ENCODE measurements at places on chromosomes 2 and 18.

GRCh38 chr2:75200140-75201096, 1.1 kb upstream of the TACR1 start:
- no peak for DNase-seq

DNA sequence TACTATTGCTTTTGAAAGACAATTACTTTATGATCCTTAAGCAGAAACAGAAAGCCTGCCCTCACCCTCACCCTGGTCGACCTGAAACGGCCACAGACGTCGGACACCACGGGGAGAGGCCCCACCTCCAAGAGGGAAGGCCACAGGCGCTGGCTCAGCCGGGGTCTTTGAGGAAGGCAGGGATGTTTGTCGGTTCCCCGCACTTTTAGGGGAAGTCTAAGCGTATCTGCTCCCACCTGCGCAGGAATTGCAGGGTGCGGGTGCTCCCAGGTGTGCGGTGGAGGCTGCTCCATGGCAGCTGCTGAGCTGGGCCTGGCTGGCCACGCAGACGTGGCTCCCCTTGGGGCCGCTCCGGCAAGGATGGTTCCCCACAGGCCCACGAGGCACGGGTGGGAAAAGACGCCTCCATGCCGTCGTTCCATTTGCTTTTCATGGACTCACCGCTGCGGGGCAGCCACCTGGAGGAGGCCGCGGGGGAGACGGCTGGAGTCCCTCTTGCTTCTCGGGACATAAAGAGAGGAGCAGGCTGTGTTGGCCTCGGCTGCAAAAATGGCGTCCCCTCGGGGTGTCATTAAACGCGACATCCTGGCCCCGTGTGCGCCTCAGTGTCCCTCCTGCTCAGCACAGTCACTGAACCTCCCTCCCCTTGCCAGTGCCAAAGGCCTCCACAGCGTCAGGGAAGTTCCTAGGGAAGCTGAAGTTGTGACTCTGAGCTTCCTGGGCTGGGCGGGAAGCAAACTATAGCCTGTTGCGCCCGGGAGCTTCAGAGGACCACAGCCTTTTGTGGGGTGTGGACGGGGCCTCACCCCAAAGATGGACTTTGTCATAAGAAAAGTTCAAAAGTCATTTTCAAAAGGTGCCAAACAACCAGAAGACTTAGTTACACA, 63.4 kb downstream of the NFATC1 start:
- no peak for DNase-seq

DNA sequence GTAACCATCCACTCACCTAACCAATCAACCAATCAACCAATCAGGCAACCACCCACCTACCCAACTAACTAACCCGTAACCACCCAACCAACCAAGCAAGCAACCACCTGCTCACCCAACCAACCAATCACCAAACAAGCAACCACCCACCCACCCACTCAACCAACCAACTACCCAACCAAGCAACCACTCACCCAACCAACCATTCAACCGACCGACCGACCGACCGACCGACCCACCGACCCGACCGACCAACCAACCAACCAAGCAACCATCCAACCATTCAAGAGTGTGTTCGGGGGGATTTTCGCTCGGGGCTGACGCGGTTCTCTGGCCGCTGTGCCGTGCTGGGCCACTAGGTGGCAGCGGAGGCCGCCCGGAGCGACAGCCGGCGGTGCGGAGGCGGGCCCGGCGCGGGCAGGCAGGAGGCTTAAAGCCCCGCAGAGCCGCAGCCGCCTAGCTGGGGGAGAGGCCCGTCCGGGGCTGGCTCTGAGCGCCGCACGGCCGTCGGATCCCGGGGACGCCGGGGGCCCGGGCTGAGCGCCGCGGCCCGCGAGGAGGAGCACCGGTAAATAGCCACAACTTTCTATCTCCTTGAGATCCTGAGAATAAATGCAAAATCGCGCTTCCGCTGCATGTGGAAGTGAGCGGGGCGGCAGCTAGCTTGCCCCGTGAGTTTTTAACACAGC, at the start of gene MC5R:
MC5R (plus strand) TSS at position 443 of the 689 bp plus-strand sequence. CDS start 1,617 bp downstream, outside the sequence.
- DNase-seq = no peak

- DNase-seq = no peak
Observed at GRCh38 chr18:9814431-9814830, 71.3 kb upstream of the TXNDC2 start.

- no peak for DNase-seq
Observed at GRCh38 chr2:188811522-188811921, 162.7 kb upstream of the COL3A1 start.

GRCh38 chr2:71545572-71546274, 92.4 kb downstream of the DYSF start:
- DNase-seq = peak; percentile 32

DNA sequence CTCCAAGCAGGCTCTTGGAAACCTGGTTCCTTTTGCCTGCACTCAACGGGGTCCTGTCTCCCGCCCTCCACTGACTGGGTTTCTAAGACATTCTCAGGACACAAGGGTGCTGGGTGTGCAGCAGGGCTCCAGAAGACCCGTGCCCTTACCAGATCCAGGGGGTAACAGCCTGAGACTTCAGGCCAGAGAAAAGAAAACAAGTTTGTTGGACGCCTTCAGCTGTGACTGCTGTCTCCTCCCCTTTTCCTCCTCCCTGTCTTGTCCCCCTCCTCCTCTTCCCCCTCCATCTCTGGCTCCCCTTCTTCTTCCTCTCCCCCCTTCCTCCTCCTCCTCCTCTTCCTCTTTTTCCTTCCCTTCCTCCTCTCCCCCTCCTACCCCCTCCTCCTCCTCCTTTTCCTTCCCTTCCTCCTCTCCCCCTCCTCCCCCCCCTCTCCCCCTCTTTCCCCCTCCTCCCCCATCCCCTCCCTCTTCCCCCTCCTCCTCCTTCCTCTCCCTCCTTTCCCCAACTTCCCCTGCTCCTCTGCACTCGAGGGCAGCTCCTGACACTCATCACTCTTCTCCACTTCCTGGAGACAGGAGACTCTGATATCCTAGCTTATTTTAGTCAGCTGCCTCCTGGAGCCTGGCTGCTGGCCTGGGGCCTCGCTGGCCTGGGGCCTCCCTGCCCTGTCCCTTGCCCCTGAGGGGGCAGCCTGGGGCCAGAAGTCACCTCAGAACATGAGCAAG, 12.4 kb downstream of the ADRA2B start:
- DNase-seq = no peak

DNA sequence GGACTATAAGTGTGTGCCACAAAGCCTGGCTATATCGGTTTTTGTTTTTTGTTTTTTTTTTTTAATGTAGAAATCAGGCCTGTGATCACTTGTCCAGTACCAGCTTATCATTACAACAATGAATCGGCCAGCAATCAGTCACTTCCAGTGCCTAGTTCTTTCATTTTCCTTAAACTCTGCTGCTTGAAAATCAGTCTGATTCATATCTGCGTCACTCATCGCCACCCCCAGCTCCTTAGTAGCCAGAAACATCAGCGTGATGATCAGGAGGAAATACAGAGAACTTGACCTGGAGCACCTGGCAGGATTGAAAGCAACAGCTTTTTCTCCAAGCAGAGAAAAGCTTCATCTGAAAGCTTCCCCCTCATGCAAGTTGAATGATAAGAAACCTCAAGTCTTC, 75.4 kb downstream of the SPTBN1 start:
- DNase-seq = no peak
